Effector CD4-positive, alpha-beta T cell (primary cell): ENCODE measurements at places on chromosomes 1 and 21.

GRCh38 chr1:41859686-41860085 lies 59.0 kb downstream of the HIVEP3 start:
- no peak for DNase-seq

DNA sequence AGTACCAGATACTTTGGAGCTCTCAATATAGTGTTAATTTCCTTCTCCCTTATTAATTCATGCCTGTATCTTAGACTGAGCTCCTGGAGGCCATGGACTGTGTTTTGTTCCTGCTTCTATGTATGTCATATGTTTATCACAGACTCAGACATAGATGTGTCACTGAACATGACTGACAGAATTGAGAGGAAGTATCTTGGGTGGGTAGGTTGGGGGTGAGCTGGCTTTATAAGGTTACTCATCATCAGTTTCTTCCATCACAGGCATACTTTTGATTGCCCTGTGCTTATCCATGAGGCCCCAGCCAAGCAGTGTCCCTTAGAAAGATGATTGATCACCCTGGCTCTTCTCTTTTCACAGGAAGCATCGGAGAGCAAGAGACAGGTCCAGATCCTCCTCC lies 5.6 kb upstream of the SH3D21 start:
- DNase-seq, result no peak

GRCh38 chr1:37851782-37852210 lies 7.6 kb downstream of the MTF1 start:
- no peak for DNase-seq

DNA sequence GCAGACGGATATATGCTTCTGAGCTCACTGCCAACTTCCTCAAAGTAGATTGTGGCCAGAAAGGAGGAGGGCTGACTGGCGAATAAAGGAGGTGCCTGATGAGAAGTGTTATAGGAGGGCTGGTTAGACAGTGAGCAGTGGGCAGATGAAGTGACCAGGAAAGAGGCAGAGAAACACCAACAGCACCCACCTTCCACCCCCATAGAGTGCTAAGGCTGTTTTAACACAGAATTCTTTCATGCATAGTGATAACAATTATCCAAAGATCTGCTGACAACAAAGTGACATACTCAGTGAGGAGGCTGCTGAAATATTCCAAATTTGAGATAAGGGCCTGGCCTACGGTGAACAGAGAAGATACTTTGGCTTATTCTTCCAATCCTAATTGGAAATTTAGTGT lies 21.2 kb upstream of the MTR start:
- DNase-seq, result no peak

GRCh38 chr1:194347200-194347599 lies 1160.8 kb upstream of the B3GALT2 start:
- no peak for DNase-seq

- DNase-seq, result no peak
Measured at GRCh38 chr1:66982561-66983260, 57.9 kb downstream of the MIER1 start.

- DNase-seq, result no peak
Measured at GRCh38 chr1:10789047-10789791, 7.2 kb downstream of the CASZ1 start.

GRCh38 chr1:178579095-178579494 lies 66.2 kb downstream of the TEX35 start:
- DNase-seq, result no peak

GRCh38 chr1:15272009-15272781 lies 25.2 kb downstream of the FHAD1 start:
- no peak for DNase-seq

GRCh38 chr1:85314726-85315125 lies 38.3 kb upstream of the BCL10 start:
- no peak for DNase-seq

DNA sequence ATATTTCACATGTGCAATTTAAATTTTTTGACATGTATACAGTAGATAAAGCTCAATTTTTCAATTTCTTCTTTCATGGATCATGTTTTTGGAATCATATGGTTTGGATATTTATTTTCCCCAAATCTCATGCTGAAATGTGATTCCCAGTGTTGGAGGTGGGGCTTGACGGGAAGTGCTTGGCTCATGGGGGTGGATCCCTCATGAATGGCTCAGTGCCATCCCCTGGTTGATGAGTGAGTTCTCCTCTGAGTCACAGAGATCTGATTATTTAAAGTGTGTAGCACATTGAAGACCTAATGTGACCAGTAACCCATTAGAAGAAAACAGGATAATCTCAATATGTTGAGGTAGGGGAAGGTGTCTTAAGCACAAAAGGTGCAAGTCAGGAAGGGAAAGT lies 9.1 kb upstream of the IFI16 start:
- DNase-seq, result no peak

GRCh38 chr1:154154534-154155191 lies at the start of gene NUP210L:
Gene NUP210L, minus strand, starts transcription at chr1:154155073.
- no peak for DNase-seq

DNA sequence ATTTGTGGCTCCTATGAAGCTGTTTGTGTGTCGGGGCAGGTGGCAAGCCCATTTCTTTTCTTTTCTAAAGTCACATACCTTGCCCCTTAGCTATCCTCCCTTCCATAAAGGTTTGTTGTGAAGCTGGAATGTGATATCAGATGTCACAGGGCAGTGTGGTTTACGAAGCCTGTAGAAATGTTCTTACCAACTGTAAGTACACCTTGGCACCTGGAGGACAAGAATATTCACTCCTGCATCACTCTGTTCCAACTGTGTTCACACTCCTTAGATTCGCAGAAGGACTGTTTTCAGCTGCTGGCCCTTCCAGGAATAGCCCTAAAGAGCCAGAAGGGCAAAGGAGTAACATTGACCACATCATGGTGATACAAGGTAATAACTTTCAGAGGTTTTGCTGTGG lies 176.9 kb downstream of the FGGY start:
- DNase-seq, result no peak

DNA sequence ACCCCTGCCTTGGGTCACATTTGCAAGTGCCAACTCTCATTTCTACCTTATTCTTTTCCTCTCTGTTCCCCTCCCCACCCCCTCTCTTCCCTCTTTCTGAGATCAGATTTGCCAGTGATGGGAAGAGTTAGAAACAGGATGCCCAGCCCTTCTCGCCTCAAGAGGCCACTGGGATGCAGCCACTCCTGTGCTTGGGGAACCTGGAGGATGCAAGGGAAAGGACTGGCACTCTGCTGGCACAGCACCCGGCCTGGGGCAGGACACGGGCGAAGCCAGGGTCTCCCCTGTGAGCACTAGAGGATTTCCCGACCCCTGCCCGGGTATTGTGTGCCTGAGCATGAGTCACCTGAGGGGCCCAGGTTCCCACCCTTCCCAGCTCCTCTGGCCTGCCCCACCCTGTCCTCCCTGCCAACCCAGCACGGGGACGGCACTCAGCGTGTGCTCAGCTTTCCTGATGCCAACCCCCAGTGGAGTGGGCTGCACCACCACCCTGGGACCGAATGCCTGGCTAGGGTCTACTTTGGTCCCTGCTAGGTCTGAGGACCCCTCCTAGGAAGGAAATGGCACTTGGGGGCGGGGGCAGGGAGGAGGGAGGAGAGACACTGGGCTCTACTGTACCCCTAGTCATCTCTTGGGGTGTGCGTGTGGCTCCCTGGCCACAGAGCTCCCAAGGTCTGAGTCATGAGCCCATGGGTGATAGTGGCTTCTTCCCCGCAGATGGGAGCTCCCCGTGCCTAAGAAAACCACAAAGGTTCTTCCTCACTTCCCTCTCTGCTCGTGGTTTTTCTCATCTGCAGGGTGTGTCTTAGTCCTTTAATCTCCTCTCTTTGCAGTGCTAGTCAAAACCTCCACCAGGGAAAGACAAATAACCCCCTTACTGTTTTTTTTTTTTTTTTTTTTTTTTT lies 12.4 kb downstream of the LMNA start:
- DNase-seq, result peak; percentile 79

GRCh38 chr1:41876576-41877445 lies 41.9 kb downstream of the HIVEP3 start:
- DNase-seq, result no peak

DNA sequence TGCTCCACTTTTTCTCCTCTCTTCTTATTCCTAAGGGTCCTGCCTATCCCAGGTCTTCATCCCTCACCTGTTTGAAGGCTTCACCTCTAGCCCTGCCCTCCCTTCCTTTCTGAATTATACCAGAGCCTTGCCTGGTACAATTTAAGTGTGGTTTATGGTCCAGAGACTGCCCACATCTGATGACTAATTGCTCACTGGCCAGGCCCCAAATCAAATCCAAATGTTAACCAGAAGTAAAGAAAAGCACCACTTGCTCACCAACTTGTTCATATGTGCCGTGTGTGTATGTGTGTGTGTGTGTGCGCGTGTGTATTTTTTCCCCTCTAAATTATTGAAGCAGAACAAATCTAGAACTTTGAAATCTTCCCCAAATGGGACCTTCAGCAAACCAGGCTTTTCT lies 26.4 kb downstream of the MYOM3 start:
- no peak for DNase-seq

- no peak for DNase-seq
Measured at GRCh38 chr1:235460770-235461169, 43.5 kb downstream of the B3GALNT2 start.

- no peak for DNase-seq
Measured at GRCh38 chr1:222046684-222047263, 304.9 kb upstream of the DUSP10 start.

GRCh38 chr1:181324797-181325616 lies 158.3 kb upstream of the CACNA1E start:
- no peak for DNase-seq

DNA sequence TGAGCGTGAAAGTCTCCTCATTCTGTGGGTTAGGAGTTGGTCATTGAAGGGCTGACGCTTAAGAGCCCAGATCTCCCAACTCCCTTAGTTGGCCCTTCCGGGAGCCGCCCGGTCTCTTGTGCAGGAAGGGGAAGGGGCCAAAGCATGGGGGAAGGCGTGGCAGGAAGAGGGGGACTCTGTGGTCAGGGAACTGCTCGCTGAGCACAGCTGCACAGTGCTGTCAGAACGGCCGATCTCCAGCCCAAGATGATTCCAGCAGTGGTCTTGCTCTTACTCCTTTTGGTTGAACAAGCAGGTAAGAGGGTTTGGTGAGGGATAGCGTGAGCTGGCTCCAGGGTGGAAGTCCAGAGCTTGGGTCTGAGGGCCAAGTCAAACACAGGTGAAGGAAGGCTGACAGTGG lies at the start of gene FCER1G:
TSS of gene FCER1G (plus strand) at position 220 of the 400 bp plus-strand sequence. CDS start at position 247, 27 bp downstream.
- DNase-seq, result no peak

DNA sequence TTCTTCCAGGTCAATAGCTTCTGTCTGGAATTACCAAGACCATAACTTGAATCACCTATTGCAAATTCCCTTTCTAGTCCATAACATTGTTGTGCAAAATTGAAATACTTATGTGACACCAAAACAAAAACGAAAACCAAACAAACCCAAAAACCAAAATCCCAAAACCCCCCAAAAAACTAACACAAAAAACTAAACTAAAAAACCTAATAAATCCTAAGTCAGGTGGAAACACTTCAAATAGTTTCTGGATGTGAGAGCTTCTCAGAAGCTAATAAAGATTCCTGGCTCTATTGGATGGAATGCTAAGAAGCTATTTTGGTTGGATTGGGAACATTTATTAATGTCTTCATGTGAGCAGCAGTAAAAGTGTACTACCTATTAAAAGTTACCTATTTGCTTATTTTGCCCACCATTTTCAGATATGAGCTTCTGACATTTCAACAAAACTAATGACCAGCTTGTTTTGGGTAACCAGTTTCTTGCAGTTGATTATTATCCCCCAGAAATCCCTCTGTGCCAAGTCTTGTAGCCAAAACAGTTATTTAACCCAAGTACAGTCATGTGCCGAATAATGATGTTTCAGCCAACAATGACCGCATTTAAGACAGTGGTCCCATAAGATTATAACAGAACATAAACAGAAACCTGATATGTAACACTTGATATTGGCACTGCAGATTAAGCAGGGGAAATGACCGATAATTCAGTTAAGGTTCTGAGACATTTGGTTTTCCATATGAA lies 76.4 kb downstream of the LTN1 start:
- DNase-seq, result no peak

DNA sequence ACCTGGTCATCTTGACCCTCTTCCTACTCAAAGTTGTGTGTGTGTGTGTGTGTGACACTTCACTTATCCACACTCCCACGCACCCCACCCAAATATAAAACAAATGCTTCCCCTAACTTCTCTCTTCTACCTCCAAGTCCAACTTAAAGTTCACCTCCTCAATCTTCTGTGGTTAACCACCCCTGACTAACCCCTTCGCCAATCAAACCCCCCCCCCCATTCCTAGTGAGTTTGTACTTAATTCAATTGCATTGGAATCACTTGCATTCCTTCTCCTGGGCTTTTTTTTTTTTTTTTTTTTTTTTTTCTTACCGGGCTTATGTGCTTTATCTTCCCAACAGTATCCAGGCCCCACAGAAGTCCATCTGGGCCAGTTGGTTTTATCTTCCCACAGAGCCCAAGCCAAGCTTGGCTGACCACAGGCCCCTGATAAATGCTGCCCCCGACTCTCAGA lies 78.4 kb downstream of the CD58 start:
- no peak for DNase-seq

DNA sequence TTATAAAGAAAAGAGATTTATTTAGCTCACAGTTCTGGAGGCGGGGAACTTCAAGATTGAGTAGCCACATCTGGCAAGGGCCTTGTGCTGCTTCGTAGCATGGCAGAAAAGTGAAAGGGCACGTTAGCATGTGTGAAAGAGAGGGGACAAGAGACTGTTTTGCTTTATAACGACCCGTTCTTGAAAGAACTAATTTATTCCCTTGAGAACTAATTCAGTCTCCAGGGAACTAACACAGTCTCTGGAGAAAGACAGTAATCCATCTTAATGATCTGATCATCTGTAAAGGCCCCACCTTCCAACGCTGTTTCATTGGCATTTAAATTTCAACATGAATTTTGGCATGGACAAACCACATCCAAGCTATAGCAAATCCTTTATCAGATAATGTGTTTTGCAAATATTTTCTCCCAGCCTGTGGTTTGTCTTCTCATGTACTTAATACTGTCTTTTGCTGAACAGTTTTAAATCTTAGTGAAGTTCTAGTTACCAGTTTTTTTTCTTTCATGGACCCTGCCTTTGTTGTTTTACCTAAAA lies 26.1 kb downstream of the MTR start:
- no peak for DNase-seq

DNA sequence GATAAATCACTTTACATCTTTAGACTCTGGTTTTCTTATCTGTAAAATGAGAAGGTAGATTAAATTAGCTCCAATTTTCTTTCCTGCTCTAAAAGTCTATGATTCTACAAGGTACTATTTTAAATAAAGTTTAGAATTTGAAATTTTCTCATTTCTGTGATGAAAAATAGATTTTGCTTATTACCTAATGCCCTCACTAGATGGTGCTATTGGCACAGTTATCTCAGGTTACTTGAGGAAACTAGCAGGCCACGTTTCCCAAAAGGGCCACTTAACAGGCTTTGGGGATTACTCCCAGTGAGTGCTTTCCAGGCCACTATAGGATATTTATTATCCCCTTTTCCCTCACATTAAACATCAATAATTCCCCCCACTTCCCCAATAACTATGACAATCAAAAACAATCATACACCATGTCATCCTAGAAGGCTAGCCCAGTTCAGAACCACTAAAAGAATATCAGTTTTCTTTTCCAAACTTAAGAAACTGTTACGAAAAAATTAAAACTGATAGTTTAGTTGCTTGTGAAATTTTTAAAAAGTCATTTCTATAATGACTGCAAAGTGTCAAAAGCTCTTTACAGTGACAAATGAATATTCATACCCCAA lies 30.6 kb downstream of the OMA1 start:
- DNase-seq, result peak; percentile 33
